Kidney (tissue), 22 donors: ENCODE measurements at places on chromosomes 7 and 10. TPM values are rescaled to one million over a fixed set of nuclear protein-coding genes. Genes with fewer than 3 reads are reported as not detected.
A peak's percentile ranks its signal among the peaks of the same experiment; 100 is the strongest.

The SLC26A3 gene
- total RNA-seq = 0.25 TPM

The C7orf33 gene
- not detected for total RNA-seq

The CBX3 gene
- 120 TPM for total RNA-seq

DNA sequence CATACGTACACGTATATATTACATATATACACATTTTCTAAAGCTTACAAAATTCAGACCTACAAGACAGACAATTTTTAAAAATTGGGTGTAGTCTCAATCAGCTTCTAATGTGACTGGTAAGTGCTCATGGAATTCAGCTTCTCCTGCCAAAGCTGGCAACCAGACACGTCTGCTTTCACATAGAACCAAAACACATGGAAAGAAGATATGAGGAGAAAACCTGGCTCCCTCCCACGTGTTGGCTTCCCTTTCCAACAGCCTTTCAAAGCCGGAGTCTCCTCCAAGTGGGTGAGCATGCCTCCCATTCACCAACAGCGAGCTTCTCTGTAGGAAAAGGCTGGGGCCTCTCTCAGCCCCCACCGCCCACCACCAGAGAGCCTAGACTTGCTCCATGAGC is 33.4 kb downstream of the CDCA7L start:
- H3K27ac ChIP-seq = no peak overlapping the region
- no peaks in the 10 kb centered on the region for H3K4me1 ChIP-seq
- no peaks in the 10 kb centered on the region for H3K27me3 ChIP-seq
- no peak overlapping the region for H3K4me3 ChIP-seq
- DNase-seq = no peak
- no peaks in the 10 kb centered on the region for H3K36me3 ChIP-seq

The LANCL2 gene
- 18.3 TPM for total RNA-seq

DNA sequence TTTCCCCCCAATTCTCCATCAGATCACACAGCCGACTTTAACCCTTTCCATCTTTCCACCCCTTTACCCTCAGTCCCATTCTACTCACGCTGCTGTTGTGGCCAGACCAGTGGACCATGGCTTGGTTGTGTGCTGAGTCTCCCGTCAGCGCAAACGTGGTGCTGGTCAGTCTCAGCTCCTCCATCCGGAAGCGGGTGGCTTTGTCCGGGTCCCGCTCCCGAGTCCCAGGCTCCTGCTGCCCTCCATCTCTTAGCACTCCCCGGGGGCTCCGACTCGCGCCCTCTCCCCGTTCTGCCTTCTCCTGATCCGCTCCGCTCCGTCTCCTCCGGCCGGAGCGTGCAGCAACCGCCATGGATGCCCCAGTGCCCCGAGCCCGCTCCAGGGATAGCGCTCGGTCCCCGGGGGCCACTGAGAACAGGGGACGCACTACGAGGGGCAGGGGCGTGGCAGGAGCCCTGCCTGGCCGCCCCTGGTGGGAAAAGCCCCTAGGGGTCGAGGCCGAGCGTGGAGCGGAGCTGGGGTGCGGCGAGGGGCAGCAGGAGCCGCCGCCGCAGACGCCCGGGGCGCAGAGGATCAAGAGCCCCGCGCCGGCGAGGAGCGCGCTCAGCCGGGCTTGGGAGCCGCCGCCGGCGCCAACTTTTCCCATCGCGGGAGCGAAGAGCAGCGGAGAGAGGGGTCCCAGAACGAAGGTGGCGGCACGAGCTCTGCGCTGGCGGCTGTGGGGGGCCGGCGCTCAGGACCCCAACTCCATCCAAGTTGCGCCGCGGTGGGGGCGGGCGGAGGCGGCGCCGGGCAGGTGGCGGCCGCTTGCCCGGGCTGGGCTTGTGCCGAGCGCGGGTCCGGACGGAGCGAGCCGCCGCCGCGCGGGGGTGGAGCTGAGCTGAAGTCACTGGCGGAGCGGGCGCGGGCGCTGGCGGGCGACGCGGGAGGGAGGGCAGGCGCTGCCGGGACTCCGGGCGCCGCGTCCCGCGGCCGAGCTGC is at the start of gene SORCS1:
TSS of gene SORCS1 (minus strand) at position 826 of the 981 bp plus-strand sequence.
- H3K36me3 ChIP-seq = no peaks in the 10 kb centered on the region
- H3K4me1 ChIP-seq = no peaks in the 10 kb centered on the region
- DNase-seq = peak; percentile 76
- peaks cover 4% of the 10 kb centered on the region for H3K27me3 ChIP-seq
- no peak within 1 kb of the TSS for H3K27ac ChIP-seq
- H3K4me3 ChIP-seq = peak within 1 kb of the TSS; percentile 39

- H3K27me3 ChIP-seq = peaks cover 75% of the 10 kb centered on the region
- no peak overlapping the region for H3K4me3 ChIP-seq
- no peak for DNase-seq
- no peaks in the 10 kb centered on the region for H3K4me1 ChIP-seq
- H3K36me3 ChIP-seq = no peaks in the 10 kb centered on the region
These were observed 6.0 kb upstream of the MNX1 start for GRCh38 chr7:157016352-157017041.

DNA sequence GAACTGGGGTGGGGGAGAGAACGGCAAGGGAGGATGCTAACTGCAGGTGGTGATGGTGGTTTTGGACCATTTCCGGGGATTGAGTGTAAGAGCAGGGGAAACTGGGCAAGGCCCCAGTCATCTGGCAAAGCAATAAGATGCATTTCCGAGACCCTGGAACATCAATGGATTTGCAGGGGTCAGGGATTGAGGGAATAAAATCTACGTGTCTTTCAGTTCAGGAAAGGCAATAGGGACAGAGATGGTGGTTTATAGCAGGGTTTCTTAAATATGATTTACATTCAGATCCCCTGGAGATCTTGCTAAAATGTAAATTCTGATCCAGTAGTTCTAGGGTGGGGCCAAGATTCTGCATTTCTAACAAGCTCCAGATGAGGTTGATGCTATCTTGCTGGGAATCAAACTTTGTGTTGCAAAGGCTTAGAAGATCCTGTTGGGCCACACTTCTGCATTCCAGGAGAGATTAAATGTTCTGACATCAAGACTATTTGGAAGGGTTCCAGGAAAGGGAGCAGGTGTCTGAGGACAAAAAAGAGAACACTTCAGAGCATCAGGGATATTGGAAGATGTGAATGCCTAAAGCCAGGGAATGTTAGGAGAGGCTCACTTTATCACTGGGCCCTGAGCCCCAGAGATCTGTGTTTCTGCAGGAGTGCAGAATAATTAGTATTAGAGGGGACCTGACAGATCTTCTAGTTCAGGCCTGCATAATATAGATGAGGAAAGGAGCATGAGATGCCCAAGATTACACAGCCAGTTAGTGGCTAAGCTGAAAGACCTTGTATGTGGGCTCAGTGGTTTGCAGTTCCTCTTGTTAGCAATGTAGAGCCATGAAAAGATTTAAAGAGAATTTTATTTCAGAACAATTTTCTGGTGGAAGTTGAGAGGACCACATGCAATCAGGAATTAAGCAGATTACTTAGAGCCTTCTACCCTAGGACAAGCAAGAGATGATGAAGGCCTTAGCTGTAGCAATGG is 32.4 kb downstream of the BLNK start:
- no peaks in the 10 kb centered on the region for H3K27me3 ChIP-seq
- DNase-seq = no peak
- H3K4me3 ChIP-seq = no peak overlapping the region
- no peaks in the 10 kb centered on the region for H3K36me3 ChIP-seq

GRCh38 chr7:130409067-130409711 is 28.9 kb downstream of the CPA1 start:
- no peaks in the 10 kb centered on the region for H3K36me3 ChIP-seq
- H3K27ac ChIP-seq = no peak overlapping the region
- DNase-seq = no peak
- H3K4me1 ChIP-seq = no peaks in the 10 kb centered on the region

The AGMO gene
- 1.4 TPM for total RNA-seq

DNA sequence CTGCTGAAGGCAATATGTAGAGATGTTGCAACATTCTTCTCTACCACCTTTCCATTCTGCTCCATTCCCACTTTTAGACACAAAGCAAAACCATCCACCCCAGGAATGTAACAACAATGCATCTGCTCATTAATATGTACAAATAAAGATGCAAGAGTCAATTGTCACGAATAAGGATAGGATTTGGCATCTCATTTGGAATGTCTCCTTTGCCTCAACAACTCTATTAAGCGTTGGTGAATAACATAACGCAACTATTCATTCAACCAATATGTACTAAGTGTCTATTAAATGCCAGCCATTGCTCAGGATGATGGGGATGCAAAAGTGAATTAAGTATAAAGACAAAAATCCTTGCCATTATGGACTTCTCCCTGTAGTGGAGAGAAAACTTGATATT is 152.1 kb downstream of the JAZF1 start:
- H3K27ac ChIP-seq = no peak overlapping the region
- H3K4me3 ChIP-seq = no peak overlapping the region
- no peaks in the 10 kb centered on the region for H3K27me3 ChIP-seq
- no peaks in the 10 kb centered on the region for H3K36me3 ChIP-seq
- no peaks in the 10 kb centered on the region for H3K4me1 ChIP-seq
- DNase-seq = no peak

DNA sequence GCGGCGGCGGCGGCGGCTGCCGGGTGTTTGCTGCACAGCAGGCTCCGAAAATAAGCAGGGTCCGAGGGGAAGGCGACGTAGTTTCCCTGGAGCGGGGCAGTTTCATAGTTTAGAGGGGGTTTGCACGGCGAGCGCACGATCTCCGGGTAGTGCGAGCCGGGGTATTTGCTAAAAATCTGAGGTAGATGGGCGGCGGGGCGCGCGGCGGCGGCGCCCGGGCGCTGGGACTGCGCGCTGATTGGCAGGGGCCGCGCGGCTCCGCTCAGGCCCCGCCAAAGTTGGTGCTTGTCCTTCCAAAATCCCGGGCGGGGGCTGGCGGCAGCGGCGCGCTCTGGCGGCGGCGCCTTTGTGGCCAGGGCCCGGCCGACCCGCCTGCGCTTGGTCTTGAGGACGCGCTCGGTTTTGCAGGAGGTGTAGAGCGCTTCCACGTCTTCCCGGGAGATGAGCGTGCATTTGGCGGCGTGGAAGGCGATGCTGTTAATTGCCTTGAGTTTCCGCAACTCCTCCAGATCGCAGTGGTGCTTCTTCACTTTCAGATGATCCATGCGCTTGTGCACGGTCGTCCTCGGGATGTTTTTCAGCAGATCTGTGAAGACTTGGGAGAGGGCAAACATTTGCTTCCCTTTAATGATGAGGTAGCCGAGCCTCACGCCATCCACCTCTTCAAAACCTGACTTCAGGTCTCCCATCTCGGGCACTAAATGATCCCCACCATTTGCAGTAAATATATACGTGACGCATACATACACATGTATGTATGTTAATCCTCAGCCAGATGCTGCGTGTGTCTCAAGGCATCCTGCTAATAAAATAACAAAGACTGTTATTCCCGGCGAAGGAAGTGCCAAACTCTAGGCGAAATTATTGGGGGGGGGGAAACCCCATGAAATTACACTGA is 8.1 kb downstream of the SKIDA1 start:
- peak overlapping the region; percentile 80 for H3K27ac ChIP-seq
- H3K4me3 ChIP-seq = peak overlapping the region; percentile 91
- no peaks in the 10 kb centered on the region for H3K36me3 ChIP-seq
- DNase-seq = peak; percentile 62
- H3K27me3 ChIP-seq = no peaks in the 10 kb centered on the region
- H3K4me1 ChIP-seq = peaks cover 5% of the 10 kb centered on the region

DNA sequence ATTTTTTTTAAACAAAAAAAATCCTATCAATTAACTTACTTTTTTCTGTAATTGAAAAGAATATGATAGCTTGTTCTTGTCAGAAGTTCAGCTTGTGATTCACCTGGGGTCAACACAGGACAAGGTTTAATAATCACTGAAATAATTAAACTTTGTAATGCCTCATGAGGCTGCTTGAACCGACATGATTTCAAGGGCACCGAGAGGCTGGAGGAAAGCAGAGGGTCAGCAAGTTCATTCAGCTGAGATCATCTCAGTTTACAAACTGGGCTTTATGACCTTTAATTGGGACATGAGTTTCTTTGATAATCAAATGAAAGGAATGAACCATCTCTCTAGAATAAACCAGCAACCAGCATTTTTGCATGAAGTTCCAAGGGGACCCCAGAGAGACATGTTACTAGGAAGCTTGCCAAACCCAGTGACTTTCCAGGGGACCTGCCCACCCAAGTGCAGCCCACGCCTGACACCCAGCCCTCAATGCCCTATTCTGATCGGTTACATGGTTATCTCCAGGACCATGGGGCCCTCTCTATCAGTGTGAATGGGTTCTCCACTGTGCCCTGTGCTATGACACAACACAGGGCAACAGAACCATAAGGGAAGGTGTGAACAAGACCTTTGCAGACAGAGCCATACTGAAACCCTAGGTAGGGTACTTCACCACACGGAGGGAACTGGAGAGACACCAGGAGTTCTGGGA is 7.8 kb upstream of the CYP3A4 start:
- H3K4me3 ChIP-seq = no peak overlapping the region
- peak overlapping the region; percentile 2 for H3K27ac ChIP-seq
- DNase-seq = no peak
- no peaks in the 10 kb centered on the region for H3K36me3 ChIP-seq
- no peaks in the 10 kb centered on the region for H3K4me1 ChIP-seq
- no peaks in the 10 kb centered on the region for H3K27me3 ChIP-seq

GRCh38 chr7:132232406-132232805 is 343.9 kb downstream of the PLXNA4 start:
- no peaks in the 10 kb centered on the region for H3K27me3 ChIP-seq
- H3K27ac ChIP-seq = no peak overlapping the region
- peaks cover 8% of the 10 kb centered on the region for H3K4me1 ChIP-seq
- H3K36me3 ChIP-seq = no peaks in the 10 kb centered on the region
- peak; percentile 54 for DNase-seq

DNA sequence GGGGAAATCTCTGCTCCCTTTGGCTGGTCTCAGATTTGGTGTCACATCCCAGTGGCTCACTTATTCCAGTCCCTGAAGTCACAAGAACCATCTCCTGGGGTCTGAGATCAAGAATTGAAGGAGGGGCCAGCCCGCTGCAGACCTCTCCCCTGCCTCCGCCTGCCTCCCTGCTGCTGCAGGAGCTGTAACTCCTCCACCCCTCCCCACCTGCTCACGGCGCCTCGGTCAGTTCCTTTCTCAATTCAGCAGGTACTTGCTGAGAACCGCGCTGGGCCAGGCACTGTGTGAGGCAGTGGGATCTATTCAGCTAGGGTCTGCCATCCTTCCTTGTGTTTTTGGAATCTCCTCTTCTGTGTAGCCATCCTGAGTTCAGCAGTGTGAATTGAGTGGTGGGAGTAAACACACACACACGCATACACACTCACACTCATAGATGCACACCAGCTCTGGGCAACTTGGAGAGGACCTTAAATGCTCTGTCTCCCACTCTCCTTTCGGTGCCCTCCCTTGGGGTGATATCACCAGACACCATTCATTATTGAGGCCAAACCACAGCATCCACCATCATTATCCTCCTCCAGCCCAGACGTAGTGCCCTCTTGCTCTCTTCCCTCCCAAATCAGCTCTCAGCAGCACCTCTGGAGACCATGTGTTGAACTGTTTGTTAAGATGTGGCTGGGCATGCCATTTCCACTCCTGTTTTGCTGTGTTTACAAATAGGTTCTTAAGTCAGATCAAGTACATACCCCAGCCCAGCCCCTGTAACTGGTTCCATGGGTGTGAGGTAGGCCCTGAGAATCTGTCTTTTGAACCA is 22.0 kb upstream of the ANKRD2 start:
- no peak overlapping the region for H3K27ac ChIP-seq
- H3K36me3 ChIP-seq = no peaks in the 10 kb centered on the region
- no peak overlapping the region for H3K4me3 ChIP-seq
- peak; percentile 15 for DNase-seq
- H3K27me3 ChIP-seq = no peaks in the 10 kb centered on the region
- H3K4me1 ChIP-seq = peaks cover 7% of the 10 kb centered on the region

- DNase-seq = no peak
- no peaks in the 10 kb centered on the region for H3K27me3 ChIP-seq
- H3K36me3 ChIP-seq = no peaks in the 10 kb centered on the region
- no peaks in the 10 kb centered on the region for H3K4me1 ChIP-seq
- no peak overlapping the region for H3K4me3 ChIP-seq
- no peak overlapping the region for H3K27ac ChIP-seq
These were observed 218.6 kb downstream of the CELF2 start for GRCh38 chr10:11236234-11236633.
